ENCODE measurements at places on chromosomes 5 and 9.

- DNase-seq = no peak
Observed at GRCh38 chr9:7363777-7364477, 435.7 kb downstream of the DMAC1 start.

- peak; percentile 30 for DNase-seq
Observed at GRCh38 chr5:173229966-173230689, 4.9 kb downstream of the NKX2-5 start.

- peak; percentile 30 for DNase-seq
Observed at GRCh38 chr5:136062366-136063274, 33.8 kb downstream of the TGFBI start.

DNA sequence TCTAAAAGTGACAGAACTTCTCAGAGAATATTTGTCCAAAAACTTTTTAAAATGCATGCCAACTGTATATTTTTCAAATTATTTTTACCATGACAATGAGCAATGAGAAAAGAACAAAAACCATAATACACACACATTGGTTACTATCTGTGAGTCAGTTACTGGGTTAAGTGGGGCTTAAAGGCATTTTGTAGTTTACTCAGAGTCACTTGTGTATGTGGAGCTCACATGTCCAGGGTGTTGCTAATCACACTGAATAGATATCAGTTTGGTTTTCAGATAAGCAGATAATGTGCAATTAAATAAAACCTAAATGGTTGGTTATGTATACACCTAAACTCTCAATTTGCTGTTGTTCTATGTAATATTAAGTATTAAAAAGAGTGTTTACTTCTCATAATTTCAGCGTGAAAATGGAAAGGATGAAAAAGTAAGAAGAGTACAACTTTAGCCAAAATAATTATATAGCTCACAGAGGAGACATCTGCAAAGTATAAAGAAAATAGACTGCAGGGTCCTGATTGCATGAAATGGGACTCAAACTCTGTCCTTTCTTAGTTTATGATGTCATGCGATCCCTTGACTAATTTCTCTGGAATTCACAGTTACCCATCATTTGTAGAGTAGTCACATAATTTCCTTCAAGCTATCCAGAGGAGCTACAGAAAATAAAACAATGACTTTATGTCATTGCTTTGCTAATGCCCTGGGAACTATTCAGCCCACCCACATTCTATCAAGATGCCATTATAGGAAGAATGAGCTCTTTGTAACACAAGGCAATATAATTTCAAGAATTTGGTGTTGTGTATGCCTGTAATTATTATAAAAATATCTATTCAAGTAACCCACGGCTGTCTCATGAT is 388.0 kb upstream of the ZNF608 start:
- DNase-seq = no peak

DNA sequence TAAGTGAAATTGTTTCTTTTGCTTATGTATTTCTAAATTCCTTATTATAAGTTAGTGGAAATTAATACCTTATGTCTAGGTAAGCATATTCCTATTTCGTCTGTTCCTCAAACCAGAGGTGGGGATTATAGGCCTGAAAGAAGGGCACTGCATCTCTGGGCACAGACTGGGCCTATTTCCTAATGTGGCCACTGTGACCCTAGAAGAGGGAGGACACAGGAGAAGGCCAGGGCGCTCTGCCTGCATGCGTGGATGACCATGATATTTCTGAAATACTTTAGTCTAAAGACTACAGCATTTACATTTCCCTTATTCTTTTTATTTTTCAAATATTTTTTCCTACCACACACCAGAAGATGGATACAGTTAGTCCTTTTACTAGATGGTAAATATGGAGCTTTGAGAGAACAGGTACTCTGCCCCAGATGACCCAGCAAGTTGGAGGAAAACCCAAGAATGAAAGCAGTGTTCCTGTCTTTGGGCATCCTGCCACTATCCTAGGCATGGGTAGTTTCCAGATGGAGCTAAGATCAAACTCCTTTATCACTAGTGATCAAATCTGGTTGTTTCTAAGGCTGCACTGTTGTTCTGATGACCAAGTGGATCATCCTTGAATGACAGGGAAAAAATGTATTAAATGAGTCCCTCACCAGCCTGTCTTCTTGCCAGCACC is 27.8 kb downstream of the RUSC2 start:
- no peak for DNase-seq

DNA sequence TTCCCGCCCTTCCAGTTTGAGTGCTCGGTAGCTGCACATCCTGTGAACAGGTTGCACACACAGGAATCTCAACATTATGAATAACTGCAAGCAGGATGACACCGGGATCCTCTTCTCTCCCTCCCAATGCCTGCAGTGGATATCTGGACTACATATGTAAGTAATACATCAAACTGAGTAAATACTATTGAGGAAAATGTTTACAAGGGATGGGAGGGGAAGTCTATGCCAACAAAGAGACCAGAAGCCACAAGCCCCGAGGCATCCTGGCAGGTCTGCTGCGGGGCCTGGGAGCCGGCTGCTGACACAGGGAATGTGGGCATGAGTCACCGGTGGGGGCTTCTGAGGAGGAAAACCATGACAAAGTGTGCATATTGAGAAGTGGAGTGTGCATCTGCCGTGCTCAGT is 8.6 kb upstream of the ANKRD33B start:
- no peak for DNase-seq

DNA sequence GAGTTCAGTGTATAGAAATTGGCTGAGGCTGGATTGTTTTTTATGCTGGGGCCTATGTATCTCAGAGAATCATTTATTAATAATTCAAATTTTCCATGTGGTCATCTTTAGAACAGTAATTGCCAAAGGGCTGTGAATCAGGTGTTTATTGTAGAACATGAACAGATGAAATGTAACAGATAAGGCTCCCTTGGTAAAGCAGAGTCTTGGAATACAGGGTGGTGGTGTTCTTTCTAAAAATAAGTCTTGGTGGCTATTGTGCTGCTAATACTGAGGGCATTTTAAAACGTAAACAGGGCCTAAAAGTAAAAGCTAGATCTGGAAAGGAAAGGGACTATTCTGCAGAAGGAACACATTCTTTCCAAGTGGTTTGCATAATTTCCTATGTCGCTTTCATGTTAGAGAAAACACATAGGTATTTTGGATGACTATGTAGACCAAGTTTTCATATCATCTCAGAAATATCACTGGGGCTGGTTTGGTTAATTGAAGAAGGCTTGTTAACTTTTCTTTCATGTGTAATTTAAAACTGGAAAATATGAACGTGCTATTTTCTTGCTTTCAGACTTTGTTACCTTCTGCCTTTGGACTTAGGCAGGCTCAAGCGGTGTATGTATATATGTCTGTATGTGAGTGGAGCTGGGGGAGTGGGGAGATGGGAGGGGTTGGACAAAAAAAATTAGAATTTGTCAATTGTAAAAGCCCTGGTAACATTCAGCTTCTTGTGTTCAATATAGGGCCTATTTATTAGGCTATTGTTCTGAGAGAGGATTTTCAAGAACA is 119.9 kb upstream of the ANKRD55 start:
- DNase-seq = no peak

DNA sequence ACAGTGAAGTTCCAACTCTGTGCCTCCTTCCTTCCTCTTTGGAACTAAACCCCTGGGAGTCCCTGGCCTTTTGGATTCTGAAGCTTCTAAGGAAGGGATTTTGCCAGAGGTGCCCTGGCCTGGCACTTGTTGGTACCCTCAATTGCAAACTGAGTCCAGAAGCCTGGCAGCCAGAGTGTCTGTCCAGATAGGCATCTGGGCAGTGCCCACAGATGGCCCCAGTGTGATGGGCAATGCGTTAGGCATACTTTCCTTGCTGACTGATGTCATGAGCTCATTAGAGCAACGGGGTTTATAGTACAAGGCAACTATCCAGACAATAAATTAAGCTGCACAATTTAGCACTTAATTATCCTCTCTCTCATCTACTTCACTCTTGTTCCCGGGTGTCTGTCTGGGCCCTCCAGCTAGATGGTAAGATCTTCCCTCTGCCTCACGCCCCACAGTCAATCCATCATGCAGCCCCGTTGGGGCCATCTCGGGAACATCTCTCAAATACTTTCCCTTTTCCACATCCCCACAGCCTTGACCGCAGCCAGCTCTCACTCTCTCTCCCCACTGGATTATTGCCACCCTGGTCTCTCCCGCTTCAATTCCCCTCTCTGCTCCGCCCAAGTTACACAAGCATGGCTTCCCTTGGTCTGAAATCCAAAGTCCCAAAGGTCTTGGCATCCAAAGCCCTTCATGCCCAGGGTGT is 157.5 kb upstream of the SMIM23 start:
- DNase-seq = no peak

DNA sequence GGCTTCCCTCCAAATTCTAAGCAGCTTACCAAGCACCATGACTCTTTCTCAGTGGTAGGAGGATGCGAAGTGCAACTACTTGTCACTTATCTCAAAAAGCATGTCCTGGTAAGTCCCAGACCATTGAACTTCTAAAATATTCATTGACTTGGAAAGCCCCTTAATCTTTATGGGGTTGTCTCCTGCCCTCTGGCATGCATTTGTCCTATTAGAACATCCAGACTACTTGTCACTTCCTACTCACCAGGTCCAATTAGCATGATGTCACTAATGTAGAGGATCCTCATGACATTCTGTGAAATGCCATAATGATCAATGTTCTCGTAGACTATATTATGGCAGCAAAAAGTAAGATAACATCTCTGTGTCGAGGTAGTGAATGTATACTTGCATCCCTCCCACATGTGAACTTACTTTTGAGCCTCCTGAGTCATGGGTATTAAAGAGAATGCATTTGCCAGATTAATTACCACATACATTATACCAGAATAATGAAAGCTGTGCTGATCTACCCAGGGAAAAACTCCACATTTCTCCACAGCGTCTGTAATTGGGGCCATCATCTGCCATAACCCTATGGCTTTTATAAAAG is 63.5 kb upstream of the RAD23B start:
- no peak for DNase-seq

DNA sequence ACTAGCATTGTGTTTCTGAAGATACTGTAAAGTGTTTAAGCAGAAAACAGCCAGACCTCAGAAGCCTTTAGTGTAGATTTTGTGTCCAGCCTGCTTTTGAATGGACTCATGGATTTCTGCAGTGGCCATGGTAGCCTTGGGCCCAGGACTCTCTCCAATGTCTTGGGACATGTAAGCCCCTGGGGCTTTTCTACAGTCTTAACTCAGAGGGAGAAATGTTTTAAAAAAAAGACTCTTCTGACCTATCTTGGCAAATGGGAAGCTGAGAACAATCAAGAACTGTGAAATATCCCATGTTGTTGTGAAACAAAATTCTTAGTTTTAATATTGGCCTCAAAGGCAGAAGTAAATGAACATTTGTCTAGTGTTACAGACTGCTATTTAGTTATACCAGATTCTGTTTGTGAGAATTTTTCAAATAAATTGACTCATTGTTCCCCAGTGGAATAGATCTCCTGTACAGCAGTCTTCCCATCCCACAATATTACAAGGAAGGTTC is 112.5 kb upstream of the DMAC1 start:
- DNase-seq = no peak

GRCh38 chr5:1227667-1228066 is 2.5 kb downstream of the SLC6A18 start:
- DNase-seq = no peak

- no peak for DNase-seq
Observed at GRCh38 chr9:135336722-135337527, 142.7 kb upstream of the PPP1R26 start.

DNA sequence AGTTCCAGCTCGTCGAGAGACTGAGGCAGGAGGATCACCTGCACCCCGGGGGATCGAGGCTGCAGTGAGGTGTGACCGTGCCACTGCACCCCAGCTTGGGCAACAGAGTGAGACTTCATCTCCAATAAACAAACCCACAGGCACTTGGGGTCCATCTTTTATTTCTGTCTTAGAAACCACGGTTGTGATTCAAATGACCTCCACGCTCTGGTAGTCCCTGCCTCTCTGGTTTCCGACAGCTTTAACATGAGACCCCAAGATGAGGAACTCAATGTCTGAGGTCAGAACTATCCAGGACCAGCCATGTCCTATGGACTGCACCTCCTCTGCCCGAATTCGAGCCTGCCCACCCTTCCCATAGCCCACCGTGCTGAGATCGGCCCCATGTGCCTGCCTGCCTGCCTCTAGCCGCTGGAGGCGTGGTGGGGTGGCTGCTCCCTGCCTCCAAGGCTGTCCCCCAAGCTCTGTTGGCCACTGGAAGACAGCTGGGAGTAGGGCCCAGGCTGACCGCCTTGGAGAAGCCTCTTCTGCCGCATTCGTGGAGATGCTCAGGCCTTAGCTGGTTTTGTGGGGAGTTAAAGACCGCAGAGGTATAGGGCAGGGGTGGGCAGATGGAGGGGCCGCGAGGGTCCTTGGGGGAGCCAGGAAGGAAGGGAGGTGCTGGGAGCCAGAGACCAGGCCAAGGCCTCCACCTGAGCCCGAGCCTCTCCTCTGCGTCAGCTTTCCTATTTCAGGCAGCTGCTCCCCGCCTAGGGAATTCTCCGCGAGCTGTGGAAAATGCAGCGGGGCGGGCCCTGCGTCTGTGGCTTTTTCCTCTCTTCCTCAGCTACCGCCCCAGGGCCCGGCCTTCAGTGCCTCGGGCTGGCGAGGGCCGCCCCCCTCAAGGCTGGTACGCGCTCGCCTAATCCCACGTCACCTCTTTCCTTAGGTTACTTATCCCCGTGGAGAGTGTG is 6.9 kb upstream of the WDR5 start:
- DNase-seq = no peak

GRCh38 chr5:21817668-21818369 is 1035.3 kb downstream of the CDH12 start:
- no peak for DNase-seq

- DNase-seq = no peak
Observed at GRCh38 chr5:154829181-154829588, 21.2 kb downstream of the FAXDC2 start.

- DNase-seq = no peak
Observed at GRCh38 chr9:107625383-107625984, 135.9 kb upstream of the KLF4 start.

GRCh38 chr9:125759764-125760129 is 12.6 kb downstream of the PBX3 start:
- no peak for DNase-seq

DNA sequence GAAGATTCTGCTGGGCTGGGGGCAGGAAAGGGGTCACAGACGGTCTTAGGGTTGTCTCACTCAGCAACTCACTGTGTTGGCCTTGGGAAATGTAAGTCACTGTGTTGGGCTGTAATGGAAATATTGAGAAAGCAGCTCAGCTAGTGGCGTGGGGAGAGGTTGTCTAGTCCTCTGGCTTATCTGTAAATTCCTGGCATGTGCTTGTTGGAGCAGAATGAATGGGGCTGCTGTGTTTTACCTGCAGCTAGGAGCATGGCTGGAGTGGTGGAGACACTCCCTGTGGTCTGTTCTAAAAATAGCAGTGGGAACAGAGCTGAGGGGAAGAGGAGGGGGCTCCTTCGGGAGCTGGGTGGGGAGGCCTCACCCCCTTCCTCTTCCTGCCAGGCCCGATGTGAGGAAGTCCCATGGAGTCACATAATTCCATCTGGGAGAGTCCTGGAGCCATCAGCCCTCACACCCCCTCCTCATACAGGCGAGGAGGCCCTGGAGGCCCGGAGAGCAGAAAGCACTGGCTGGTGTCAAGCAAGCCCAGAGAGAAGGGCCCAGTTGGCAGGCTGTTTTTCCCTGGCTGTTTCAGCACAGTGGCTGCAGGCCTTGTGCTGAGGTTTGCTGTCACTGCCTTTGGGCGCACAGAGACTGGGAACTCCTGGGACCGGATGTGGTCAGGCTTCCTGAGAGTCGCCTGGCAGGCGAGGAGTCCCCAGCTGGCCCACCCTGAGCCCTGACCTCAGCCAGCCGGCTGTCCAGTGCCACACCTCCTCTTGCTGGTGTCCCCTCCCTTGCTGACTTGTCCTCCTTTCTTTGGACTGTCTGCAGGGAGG is 84.9 kb downstream of the RGS3 start:
- DNase-seq = no peak

- peak; percentile 43 for DNase-seq
Observed at GRCh38 chr5:96279801-96280542, 153.1 kb downstream of the PCSK1 start.

- no peak for DNase-seq
Observed at GRCh38 chr9:37486256-37486615, 488 bp downstream of the POLR1E start.

Measured in GM13976 (cell line).